ENCODE measurements at places on chromosomes 2 and 18. TPM values are rescaled to one million over a fixed set of nuclear protein-coding genes. Genes with fewer than 3 reads are reported as not detected.

- no peak for DNase-seq
- peaks cover 4% of the 10 kb centered on the region for H3K4me1 ChIP-seq
- H3K4me3 ChIP-seq: no peak overlapping the region
- no peaks in the 10 kb centered on the region for H3K27me3 ChIP-seq
- no peak overlapping the region for H3K27ac ChIP-seq
Measured at GRCh38 chr2:64362562-64363026, 91.4 kb upstream of the LGALSL start.

DNA sequence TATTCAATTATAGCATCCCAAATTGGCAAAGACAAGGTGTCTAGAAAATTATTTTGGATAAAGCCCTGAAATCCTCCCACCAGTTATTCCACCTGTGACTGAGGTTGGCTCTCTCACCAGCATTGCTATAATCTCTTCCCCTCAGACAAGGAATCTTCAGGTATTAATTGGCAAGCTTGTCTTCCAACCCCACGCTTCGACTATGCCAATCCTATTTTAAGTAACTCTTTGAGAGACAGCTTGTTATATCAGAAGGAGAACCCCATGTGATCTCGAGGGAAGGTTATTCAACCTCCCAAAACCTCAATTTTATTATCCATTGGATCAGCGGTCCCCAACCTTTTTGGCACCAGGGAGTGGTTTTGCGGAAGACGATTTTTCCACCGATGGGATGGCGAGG, 54.5 kb upstream of the NEDD4L start:
- no peak overlapping the region for H3K27ac ChIP-seq
- H3K4me1 ChIP-seq: no peaks in the 10 kb centered on the region
- H3K4me3 ChIP-seq: no peak overlapping the region

- no peak overlapping the region for H3K4me3 ChIP-seq
- no peaks in the 10 kb centered on the region for H3K27me3 ChIP-seq
- no peak for DNase-seq
- H3K4me1 ChIP-seq: no peaks in the 10 kb centered on the region
- H3K27ac ChIP-seq: no peak overlapping the region
Measured at GRCh38 chr2:160859096-160859495, 301.1 kb upstream of the TANK start.

DNA sequence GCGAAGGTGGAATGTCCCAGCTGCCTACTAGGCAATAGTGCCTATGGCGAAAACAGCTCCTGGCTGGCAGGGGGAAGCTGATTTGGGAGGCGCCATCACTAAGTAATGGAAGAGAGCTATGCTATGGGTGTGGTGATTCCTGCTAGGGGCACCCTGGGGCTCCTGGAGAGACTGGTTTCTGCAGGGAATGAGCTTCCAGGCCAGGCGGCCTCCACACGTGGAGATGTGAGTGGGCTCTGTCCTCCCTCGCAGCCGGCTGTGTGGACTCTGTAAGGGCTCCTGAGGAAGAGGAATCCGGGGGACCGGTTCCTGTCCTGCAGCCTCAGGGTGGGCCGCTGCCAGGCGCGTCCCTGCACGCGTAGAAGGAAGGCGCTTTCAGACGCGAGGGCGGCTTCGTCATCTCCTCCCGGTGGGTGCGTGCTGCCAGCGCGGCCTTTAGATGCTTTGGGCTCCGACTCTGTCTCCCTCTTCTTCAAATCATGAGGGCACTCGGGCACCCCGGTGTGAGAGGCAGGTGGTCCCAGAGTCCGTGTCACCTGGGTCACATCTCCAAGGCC, 55.5 kb upstream of the ANKRD62 start:
- H3K27me3 ChIP-seq: no peaks in the 10 kb centered on the region
- no peaks in the 10 kb centered on the region for H3K36me3 ChIP-seq
- DNase-seq: no peak
- no peaks in the 10 kb centered on the region for H3K4me1 ChIP-seq
- H3K4me3 ChIP-seq: peak overlapping the region; percentile 66
- peak overlapping the region; percentile 19 for H3K27ac ChIP-seq

Gene MC4R
- total RNA-seq: not detected

Data from heart left ventricle (tissue), 16 donors.